ENCODE measurements at places on chromosomes 6 and 20. TPM values are rescaled to one million over a fixed set of nuclear protein-coding genes. Genes with fewer than 3 reads are reported as not detected.

DNA sequence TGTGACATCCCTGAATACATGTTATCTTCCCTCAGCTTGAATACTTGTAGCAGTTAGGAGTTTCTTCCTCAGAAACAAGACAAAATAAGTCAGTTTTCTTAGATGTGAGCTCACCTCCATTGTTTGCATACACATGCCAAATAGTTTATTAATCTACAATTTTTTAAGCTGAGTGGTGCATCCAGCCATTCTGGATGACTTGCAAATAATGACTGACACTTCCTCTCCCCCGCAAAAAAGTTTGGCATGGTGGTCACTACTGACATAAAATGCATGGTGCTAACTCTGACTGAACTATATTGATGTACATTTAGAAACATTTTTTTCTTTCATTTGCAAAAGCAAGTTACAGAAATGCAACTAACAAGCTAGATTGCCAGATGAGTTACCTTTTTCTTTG, 55.5 kb downstream of the CYB5R4 start:
- no peak overlapping the region for H3K27ac ChIP-seq
- no peaks in the 10 kb centered on the region for H3K36me3 ChIP-seq
- H3K4me3 ChIP-seq: no peak overlapping the region
- H3K4me1 ChIP-seq: no peaks in the 10 kb centered on the region
- DNase-seq: no peak

- no peak overlapping the region for H3K27ac ChIP-seq
- no peaks in the 10 kb centered on the region for H3K4me1 ChIP-seq
- DNase-seq: no peak
- no peak overlapping the region for H3K4me3 ChIP-seq
- H3K36me3 ChIP-seq: peaks cover 6% of the 10 kb centered on the region
These were observed 82.1 kb downstream of the TCP11 start for GRCh38 chr6:35058865-35059522.

DNA sequence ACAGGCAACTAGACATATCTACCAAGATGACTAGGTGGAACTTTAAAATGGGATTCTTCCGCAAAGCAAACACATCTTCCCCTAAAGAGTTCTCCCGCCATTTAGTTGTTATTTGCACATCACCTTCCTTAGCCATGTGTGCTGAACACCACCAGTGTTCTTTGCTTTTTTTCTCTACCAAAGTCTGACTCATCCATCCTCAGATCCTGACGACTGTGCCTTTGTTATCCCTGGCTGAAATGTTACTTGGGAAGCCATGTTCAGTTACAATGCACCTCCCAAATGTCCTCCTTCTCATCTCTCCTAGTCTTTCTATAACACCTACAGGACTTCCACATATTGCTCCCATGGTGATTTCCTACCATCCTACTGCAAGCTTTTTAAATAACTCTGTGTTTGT, 593.5 kb upstream of the ARID1B start:
- no peaks in the 10 kb centered on the region for H3K36me3 ChIP-seq
- no peak overlapping the region for H3K4me3 ChIP-seq
- no peak overlapping the region for H3K27ac ChIP-seq
- DNase-seq: no peak
- H3K4me1 ChIP-seq: no peaks in the 10 kb centered on the region
- H3K27me3 ChIP-seq: no peaks in the 10 kb centered on the region

Gene DACT2
- not detected for total RNA-seq
